ENCODE measurements at places on chromosomes 13 and 19.
A peak's percentile ranks its signal among the peaks of the same experiment; 100 is the strongest.

- no peak for DNase-seq
These were observed 51.8 kb upstream of the MYCBP2 start for GRCh38 chr13:77378662-77379061.

DNA sequence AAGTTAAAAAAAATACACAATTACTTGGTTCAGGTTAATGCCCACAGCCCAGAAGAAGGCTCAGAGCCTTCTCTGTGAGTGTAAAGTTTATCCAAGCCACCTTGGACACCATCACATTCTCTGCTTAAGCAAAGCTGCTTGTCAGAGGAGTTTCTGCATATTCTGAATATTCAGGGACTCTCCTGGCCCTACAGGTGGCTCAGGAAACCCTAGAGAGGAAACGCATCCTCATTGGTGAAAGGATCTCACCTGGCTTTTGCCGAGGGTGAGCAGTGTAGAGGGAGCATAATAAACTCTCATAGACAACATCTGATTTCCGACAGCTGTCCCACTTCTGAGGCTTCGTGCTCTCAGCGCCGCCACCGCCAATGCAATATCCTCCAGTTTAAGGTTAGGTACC, 239.9 kb upstream of the TSHZ3 start:
- no peak for DNase-seq

GRCh38 chr13:103282571-103283450, 216.6 kb upstream of the SLC10A2 start:
- peak; percentile 10 for DNase-seq

DNA sequence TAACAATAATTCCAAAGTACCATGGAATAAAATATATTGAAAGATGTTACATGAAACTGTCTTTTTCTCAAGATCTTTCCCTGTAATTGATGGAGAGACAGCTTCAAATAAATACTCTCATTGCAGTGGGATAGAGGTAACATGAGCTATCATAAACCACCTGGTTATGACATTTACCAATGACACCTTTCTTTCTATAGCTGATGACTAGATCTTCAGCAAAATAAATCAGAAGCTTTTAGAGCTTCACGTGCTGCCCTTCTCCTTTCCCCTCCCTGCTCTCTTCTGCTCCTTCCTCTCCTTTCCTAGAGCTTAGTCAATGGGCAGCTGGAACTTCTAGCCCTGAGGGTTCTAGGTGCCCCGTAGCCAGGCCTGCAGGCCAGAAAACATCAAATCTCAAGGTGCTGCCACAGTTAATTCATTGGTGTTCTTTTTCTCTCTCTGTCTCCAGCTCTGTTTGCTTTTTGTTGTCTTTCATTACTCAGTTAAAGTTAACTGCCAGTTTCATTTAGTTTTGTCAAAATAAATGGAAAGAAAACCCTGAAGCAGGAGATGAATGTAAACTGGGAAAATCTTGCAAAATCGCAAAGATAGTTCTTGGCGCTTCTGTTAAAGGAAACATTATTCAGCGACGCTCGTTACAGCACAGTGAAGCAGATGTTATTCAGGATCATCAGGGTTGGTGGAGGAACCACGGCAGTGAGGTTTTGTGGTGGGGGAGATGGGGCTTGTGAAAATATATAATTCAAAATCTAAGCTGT, 8.3 kb upstream of the METTL21C start:
- no peak for DNase-seq

GRCh38 chr13:49503951-49504350, 8.2 kb downstream of the PHF11 start:
- no peak for DNase-seq

- DNase-seq = no peak
These were observed 40.8 kb downstream of the RCBTB2 start for GRCh38 chr13:48492096-48492440.

DNA sequence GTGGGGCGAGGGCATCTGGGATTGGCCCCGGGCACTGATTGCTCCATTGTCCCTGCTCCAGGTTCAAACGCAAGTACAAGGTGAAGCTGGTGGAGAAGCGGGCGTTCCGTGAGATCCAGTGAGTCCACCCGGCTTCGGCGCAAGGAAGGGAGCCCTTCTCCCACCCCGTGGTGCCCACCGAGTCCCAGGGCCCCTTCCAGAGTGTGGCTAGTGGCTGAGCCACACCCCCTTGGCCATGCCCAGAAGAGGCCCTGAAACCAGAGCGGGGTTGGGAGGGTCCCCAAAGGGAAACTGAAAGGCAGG, 11.2 kb downstream of the NOP53 start:
- DNase-seq = no peak

DNA sequence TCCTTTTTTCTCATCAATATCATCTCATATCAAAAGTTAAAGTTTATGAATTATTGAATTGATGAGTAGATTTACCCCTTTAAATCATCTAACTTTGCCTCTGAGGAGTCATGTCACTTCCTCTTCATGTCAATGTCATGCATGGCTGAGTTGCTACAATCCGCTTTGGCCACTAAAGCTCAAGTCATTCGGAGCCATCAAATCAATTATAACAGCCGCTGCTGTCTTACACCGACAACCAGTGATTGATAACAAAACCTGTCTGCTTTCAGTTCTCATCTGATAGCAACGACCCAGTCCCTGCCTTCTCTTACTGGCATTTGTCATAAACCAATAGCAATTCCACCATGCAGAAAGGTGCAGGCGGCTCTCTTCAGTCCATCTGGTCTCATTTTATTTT, 429.3 kb downstream of the DIAPH3 start:
- no peak for DNase-seq

DNA sequence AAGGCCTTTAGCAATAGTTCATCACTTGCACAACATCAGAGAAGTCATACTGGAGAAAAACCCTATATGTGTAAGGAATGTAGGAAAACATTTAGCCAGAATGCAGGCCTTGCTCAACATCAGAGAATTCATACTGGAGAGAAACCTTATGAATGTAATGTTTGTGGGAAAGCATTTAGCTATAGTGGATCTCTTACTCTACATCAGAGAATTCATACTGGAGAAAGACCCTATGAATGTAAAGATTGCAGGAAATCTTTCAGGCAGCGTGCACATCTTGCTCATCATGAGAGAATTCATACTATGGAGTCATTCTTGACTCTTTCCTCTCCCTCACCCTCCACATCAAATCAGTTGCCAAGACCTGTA, 19.8 kb downstream of the ZNF583 start:
- DNase-seq = no peak

GRCh38 chr13:33318037-33318436, 32.5 kb upstream of the STARD13 start:
- DNase-seq = no peak

- no peak for DNase-seq
These were observed 222.1 kb downstream of the MZT1 start for GRCh38 chr13:72505376-72505775.

GRCh38 chr19:5929625-5930024, 15.6 kb downstream of the CAPS start:
- no peak for DNase-seq

- DNase-seq = no peak
These were observed 9.8 kb upstream of the ALOX5AP start for GRCh38 chr13:30725326-30726085.

- peak; percentile 1 for DNase-seq
These were observed 148.7 kb downstream of the NALCN start for GRCh38 chr13:101267656-101268055.

GRCh38 chr19:56837004-56837403, 3.5 kb downstream of the PEG3 start:
- no peak for DNase-seq

- DNase-seq = no peak
These were observed 36.8 kb downstream of the PPP2R1A start for GRCh38 chr19:52226652-52227051.

DNA sequence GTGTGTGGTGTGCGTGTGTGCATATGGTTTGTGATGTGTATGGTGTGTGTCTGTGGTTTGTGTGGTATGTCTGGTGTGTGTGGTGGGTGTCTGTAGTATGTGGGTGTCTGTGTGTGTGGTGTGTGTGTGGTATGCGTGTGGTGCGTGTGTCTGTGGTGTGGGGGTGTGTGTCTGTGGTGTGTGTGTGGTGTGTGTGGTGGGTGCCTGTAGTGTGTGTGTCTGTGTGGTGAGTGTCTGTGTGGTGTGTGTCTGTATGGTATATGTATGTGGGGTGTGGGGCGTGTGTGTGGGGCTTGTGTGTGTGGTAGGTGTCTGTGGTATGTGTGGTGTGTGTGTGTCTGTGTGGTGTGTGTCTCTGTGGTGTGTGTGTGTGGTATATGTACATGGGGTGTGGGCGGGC, 300.7 kb downstream of the TEX29 start:
- no peak for DNase-seq

- peak; percentile 99 for DNase-seq
These were observed 67.0 kb upstream of the SERP2 start for GRCh38 chr13:44306371-44307192.

- DNase-seq = no peak
These were observed 10.2 kb upstream of the F7 start for GRCh38 chr13:113095146-113096051.

- DNase-seq = no peak
These were observed 431.7 kb downstream of the KLF12 start for GRCh38 chr13:73702419-73703071.

- DNase-seq = no peak
These were observed 4.4 kb downstream of the EFNB2 start for GRCh38 chr13:106530980-106531481.

- DNase-seq = no peak
These were observed 61.7 kb downstream of the COLGALT1 start for GRCh38 chr19:17616961-17617806.

DNA sequence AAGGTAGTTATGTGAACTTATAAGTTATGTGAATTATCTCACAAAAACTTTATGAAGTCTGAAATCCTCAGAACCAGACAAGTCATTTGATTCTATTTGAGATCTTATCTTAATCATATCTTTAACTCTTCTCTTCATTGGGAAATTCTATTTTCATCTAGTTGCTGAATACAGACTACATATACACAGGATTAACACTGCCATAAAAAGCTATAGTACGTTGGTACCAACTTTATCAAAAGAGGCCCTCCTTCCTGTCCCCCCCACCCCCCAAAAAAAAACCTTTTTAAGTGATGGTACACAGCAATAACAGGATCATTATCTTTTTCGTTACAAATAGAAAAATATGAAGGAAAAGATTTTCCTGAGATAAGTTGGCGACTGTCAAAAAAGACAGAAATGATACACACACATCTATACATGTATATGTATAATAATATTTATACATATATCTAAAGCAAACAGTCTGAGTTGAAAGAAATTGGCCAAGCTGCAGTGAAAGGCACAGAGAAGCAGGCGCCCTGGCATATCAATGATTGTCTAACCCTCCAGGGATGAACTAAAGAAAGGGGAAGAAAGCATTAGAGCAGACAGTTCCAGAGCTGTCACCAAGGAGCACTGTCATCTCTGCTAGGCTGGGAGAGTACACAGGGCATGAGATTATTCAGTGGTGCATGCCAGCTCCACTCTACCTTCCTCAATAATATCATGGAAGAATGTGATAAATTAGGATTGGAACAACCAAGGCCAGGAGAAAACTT, 116.7 kb downstream of the KLF12 start:
- no peak for DNase-seq

DNA sequence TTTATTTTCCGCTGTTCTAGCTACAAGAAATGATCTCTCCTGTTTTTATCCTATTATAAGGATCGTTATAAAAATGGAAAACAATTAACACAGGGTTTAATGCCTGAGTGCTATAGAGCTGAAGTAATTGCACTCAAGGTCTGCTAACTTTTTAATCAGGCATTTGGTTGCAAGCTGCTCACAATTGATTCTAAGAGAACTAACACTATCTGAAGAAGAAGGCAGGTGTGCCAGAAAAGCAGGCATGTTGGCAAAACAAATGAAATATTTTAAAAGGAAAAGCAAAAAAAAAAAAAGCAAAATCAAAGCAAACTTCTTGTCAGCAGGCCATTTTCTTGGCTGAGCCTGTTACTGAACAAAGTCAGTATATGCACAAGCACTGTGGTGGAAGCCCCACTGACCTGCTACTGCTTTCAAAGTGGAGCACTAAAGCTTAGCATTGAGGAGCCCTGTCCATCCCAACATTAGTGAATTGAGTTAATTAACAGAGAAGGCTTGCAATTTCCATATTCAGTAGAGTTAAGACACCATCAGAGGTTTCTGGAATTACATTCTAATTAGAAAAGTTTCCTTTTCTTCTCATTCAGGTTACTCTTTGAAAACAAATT, 574.2 kb downstream of the PCDH9 start:
- no peak for DNase-seq

GRCh38 chr19:46372901-46373490, 26.1 kb downstream of the PPP5C start:
- DNase-seq = no peak

GRCh38 chr13:27182844-27183497, 11.4 kb upstream of the USP12 start:
- DNase-seq = peak; percentile 99

DNA sequence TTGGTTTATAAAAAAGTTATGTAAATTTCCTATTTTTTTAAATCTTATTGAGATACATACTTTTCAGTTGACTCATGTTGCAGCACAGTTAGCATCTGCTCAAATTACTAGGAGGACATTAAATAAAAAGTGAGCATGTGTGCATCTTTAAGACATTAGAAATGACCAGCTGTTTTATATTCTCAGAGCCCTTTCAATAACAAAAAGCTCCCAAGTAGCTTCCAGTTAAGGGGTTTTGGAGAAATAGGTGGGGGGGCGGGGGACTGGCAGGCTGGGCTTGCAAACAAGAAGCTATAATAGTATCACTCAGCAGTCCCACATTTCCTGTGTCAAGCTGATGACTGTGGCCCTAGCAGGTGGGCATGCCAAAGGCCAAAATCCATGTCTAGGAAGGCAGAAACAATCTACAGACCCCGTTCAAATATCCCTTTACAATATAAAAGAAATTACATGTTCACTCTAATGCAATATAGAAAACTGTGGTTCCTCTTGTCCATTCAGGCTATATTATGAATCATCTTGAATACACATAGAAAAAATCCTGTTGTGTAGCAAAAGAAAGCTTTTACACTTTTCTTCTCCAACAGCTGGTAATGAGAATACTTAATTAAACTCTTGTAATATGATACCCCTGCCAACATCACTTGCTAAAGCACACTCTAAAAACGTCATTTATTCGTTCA, 1713.2 kb upstream of the SLC10A2 start:
- DNase-seq = no peak

GRCh38 chr19:3302755-3303154, 63.6 kb upstream of the NFIC start:
- no peak for DNase-seq

DNA sequence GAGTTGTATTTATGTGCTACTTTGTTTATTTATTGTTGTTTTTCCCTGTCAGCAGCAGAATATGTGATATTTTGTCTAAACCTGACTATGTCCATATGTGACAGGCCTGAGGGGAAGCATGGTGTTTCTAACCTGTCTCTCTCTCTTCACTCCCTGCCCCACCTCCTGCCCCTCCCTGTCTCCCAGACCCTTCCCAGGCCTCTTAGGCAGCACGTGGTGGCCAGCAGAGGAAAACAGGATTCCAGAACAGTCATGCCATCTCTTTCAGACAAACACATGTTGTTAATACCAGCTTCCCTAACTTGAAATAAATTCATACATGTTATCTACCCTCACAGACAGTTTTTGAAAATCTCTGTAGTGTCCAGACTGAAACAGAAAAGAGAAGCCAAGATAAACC, 31.0 kb upstream of the ATP11A start:
- DNase-seq = no peak

- DNase-seq = no peak
These were observed 34.3 kb downstream of the NAA16 start for GRCh38 chr13:41345165-41345913.

- DNase-seq = no peak
These were observed 312.5 kb upstream of the OBI1 start for GRCh38 chr13:78971355-78972025.

GRCh38 chr13:102328909-102329308, 72.9 kb downstream of the FGF14 start:
- no peak for DNase-seq

Measured in kidney capillary endothelial cell (primary cell).